ENCODE measurements at places on chromosomes 1 and 21. TPM values are rescaled to one million over a fixed set of nuclear protein-coding genes. Genes with fewer than 3 reads are reported as not detected.

DNA sequence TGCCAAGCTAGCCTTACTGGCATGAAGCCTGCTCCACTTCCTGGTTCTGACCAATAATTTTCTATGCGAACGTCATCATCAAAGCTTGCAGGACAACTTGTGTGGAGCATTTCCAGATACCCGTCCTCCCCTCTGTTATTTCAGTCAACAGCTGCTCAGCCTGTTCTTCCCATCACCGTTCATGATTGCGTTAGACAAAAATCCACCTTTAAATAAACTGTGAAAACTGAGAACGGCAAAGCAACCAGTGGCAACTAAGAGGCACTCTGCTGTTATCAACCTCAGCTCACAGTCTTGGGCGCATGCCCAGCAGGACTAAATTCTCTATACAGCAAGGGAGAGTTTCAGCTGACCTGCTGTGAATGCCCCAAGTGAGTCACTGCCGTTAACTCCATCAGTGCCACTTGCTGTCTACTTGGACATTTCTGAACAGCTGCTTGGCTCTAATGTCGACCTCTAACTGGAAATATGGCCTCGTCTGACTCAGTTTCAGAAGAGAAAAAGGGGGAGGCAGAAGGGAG lies 207.4 kb upstream of the RUNX1 start:
- peak; percentile 100 for DNase-seq

DNA sequence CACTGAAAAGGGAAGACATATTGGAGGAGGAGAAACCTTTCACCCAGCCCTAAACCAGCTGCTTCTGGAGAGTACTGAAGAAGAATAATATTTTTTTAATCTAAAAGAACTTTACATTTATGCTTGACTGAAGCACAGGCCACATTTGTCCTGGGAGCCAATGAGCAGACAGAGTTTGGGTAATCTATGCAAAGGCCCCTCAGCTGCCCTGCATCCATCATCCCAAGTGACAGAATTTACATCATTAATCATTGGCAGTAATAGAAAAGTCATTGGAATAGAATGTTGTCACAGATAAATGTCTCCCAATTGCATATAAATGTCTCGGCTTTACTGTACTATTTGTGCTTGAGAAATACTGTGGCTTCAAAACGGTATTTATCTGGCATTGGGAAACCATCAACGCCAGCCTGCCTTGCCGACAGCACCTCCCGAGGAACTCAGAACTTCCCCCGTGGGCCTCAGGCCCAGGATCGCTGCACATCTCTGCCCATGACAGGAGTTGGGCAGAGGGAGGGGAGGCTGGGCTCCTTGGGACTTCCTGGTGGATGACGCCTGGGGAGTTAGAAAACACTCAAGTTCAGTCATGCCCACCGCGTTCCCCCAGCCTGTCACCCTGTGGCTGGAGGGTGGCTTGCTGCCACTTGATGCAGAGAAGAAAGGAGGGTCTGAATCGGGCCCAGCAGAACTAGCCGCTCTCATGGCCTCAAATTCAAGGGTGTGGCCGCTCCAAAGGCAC lies 133.1 kb downstream of the CAMTA1 start:
- DNase-seq = peak; percentile 17

- no peak for DNase-seq
Observed at GRCh38 chr21:33249331-33250002, 16.7 kb upstream of the IL10RB start.

SPRR1A gene
- total RNA-seq = not detected

ALX3 gene
- not detected for total RNA-seq

IL20 gene
- not detected for total RNA-seq

KLHDC9 gene
- total RNA-seq = 1.8 TPM

DNA sequence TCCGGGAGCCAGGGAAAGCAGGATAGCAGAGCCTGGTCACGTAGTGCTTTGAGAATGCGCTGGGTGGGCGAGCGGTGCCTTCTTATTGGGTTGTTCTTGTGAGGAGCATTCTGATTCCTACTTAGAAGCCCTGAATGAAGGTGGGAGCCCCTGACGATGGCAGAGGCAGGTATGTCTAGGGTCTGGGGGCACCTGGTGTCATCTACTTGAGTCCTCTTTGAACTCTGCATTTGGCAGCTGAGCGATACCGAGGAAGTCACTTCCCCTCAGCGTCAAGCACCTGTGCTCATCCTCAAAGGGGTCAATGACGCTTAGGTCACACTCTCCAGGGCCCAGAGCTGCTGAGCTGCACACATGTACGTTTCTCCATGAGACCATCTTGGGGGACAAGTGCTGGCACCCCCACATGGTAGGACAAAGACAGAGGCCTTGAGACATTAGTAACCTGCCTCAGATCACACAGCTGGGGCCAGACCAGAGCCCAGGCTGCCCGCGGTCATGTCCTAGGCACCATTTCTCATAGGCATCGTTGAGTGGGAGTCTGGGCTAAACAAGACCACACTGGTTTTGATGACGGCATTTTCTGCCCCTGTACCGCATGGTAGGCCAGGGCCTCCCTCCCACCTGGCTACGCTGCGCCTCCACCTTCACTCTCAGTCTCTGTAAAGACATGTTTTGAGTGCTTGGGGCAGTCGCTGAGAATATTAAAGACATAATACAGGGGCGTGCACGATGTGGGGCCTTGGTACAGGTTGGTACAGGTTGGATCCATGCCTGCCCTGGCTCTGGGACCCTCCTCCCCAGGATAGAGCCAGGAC lies 69.1 kb upstream of the ABCG1 start:
- no peak for DNase-seq

- no peak for DNase-seq
Observed at GRCh38 chr21:40625991-40626390, 221.0 kb downstream of the DSCAM start.

GRCh38 chr1:200921571-200922110 lies 26.9 kb downstream of the INAVA start:
- no peak for DNase-seq

RAB3B gene
- total RNA-seq = 63.4 TPM

GRCh38 chr1:15848143-15848928 lies 829 bp downstream of the SPEN start:
- DNase-seq = peak; percentile 33

LIPI gene
- total RNA-seq = not detected

KRTAP11-1 gene
- total RNA-seq = not detected

- DNase-seq = no peak
Observed at GRCh38 chr1:236689713-236690569, 3.6 kb downstream of the ACTN2 start.

DNA sequence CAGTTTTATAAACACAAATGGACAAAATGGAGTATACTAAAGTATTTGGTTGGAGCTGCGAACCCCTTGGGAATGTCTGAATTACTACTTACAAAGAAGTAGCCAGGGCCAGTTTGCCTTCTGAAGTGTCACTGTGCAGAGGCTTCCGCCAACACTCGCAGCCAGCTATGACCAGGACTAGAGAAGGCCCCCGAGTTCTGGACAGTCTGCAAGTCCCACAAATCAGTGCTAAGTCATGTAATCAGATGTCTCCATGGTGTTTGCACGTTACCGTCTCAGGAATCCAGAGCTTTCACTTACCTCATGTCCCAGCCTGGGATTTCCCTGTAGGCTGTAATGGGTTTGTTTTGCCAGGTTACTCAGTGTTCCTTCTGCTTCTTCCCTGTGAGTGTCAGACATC lies 106.6 kb upstream of the SPAG17 start:
- no peak for DNase-seq

- no peak for DNase-seq
Observed at GRCh38 chr1:114559356-114559755, 22.1 kb downstream of the BCAS2 start.

AVPR1B gene
- total RNA-seq = not detected

- no peak for DNase-seq
Observed at GRCh38 chr1:178057141-178057765, 36.7 kb upstream of the RASAL2 start.

DNA sequence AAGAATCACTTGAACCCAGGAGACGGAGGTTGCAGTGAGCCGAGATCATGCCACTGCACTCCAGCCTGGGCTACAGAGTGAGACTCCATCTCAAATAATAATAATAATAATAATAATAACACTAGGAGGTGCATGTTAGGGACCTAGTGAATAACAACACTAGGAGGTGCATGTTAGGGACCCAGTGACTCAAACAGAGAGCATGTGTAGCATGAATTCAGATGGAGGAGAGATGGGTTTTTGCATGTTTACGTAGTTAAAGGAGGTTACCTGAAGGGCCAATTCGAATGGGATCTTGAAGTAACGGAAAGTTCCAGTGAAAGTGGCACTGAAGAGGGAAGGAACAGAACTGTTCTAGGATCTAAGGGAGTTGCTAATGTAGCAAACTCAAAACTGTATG lies 7.1 kb upstream of the KCNK1 start:
- DNase-seq = no peak

- peak; percentile 48 for DNase-seq
Observed at GRCh38 chr1:169271098-169271497, 96.5 kb downstream of the NME7 start.

GRCh38 chr1:112418099-112418892 lies 22.3 kb downstream of the CTTNBP2NL start:
- DNase-seq = peak; percentile 45

DNA sequence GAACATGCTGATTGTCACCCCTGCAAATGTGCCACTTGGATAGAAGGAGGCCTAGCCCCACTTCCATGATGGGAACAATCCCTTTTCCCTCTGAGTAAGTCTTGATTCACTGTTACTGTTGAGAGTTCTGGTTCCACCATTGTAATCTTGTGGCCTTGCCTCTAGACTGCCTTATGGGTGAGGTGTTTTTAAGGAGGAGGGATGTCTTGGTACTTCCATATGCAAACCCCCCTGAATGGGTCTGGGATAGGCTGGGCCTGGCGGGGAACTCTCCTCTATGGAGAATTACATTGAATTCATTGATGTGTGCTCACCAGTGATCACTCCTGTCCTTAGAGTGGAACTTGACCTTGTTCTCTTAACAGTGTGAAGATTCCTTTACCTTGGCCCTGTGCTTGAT lies 5.8 kb downstream of the GALNT2 start:
- DNase-seq = no peak

DNA sequence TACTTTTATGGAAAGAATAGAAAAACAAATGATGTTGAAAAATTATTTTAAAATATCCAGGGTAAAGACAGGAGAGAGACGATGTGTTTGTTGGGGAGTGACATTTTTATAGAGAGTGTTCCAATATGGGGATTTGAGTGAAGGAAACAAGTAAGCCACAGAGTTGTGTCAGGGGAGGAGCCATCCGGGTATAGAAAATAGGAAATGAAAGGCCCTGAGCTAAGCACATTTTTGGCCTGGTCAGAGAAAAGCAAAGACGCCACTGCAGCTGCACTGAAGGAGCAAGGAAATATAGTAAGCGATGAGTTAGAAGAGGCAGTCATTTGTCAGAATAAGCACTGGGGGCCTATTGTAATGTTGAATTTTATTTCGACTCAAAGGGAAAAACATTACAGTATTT lies 107.3 kb upstream of the ADGRL4 start:
- DNase-seq = no peak

C8A gene
- total RNA-seq = not detected

GRCh38 chr1:106746448-106747085 lies 309.9 kb upstream of the PRMT6 start:
- no peak for DNase-seq

- no peak for DNase-seq
Observed at GRCh38 chr21:34514576-34515115, 2.6 kb upstream of the KCNE1 start.

LINGO4 gene
- total RNA-seq = not detected

DNA sequence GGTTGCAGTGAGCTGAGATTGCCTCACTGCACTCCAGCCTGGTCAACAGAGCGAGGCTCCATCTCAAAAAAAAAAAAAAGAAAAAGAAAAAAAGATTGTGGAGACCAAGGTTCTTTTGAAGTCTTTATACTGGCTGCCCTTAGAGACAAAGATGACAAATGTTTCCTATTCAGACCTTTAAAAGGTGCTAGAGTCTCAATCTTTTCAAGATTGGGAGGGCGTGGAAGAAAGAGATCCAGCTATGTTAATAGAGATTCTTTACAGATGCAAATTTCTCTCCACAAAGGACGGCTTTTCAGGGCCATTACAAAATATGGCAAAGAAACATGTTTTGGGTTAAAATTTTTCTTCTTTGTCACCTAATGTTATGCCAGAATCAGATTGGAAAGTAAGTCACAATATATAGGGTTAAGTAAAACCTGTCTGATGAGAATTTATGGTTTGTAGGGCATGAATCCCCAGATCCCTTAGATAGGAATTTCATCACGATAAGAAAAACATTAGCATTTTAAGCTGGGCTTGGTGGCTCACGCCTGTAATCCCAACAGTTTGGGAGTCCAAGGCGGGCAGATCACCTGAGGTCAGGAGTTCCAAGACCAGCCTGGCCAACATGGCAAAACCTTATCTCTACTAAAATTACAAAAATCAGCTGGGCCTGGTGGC lies 13.0 kb upstream of the MORC3 start:
- no peak for DNase-seq

DNA sequence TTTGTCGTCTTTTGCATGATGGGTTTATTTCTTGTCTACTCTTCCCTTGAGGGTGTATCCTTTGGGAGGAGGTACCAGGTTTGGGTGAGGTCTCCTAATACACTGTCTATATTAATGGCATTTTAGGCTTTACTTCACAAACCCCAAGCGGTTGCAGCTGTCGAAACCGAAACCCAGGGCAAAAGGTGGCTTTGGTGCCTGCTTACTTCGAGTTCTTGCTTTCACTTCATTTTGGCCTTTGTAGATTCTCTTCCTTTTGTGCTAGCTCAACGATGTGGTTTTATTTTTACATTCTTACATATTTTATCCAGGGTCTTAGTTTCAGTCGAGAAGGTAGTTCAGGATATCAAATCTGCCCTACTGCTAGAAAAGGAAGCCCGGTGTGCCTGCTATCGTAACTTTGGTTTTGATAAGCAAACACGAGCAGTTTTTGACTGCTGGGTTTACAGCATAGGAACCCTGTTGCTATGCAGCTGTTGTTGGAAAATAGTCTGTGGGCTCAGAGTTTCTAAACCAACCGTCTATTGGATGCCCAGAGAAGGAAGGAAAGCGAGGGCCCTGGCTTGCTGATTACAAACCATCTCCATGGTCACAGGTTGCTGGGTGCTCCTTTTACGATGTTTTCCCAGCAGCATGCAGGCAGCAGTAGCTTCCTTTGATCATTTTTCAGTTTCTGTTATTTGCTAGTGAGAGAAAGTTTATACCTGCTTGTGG lies 9.8 kb upstream of the TSPAN2 start:
- peak; percentile 21 for DNase-seq

- DNase-seq = peak; percentile 98
Observed at GRCh38 chr1:234961456-234962339, 166.9 kb downstream of the TOMM20 start.

DNA sequence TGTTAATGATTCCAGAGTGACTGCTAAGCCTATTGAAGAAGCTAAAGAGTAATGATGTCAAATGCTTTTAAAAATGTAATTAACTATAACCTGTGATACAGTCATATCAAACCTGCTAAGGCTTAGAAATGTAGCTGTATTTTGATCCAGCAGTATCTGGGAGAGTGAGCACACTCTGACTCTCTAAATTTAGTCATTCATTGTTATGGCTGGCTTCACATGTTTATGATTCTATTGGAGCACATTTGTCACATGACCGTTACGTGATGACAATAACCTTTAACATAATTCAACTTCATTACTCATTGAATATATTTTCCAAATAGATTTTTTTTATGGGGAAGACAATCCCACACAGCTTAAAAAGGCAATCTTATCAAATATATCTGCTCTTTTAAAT lies 587.1 kb downstream of the LMO4 start:
- DNase-seq = no peak

- DNase-seq = no peak
Observed at GRCh38 chr1:7960867-7961215, 670 bp upstream of the PARK7 start.

Data from fibroblast of the aortic adventitia (primary cell).